ENCODE measurements at places on chromosomes 16 and 17.

DNA sequence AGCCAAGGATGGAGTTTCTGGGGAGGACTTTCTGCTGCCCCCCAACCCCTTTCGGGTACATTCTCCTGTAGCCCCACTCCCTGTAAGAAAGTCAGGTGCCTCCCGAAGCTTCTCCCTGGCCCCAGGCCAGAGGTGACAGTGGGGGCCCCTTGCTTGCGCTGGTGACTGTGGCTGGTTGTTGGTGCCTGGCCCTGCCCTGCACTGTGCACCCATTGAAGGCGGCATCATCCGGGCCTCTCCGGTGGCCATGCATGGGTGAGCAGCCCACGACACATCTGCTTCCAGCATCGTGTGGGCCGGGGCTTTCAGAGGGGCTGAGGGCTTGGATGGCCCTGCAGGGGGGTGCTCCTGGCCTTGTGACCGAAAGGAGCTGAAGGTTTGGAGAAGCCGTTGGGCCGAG, 297.0 kb downstream of the SEC14L1 start:
- DNase-seq: no peak

DNA sequence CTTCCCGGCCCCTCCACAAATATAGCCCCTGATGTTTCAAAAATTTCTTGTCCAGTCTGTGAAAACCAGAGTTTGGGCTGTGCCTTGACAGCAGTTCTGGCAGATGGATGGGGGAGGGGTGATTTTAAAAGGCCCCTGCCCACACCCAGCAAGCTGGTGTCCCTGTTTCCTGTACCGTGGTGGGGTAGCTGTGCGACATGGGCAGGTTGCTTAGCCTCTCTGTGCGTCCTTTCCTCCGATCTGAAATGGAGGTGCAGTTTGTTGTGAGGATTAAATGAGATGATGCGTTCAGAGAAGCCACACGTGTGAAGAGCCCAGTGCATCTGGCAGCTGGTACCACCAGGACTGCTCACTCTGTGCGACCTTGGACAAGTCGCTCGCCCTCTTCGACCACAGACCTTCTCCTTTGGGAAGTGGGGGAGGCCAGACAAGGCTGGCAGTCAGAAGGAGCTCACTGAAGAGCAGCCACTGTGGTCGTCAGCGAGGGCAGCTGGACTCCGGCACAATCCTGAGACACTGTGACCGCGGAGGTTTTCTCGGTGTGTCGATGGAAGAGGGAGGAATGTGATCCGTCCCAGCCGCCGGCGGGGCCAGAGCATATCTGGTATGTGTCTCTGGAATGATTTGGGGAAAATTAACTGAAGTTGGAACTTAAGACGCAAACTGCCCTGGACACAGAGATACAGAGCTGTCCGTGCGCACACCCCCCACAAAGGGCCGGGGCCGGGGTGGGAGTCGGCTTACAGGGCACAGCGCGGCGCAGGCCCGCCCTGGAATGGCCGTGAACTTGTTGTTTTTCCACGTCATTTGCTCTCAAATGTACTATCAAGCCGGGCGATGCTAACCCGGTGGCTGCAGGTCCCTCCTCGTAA, 721 bp upstream of the WFIKKN2 start:
- DNase-seq: no peak

DNA sequence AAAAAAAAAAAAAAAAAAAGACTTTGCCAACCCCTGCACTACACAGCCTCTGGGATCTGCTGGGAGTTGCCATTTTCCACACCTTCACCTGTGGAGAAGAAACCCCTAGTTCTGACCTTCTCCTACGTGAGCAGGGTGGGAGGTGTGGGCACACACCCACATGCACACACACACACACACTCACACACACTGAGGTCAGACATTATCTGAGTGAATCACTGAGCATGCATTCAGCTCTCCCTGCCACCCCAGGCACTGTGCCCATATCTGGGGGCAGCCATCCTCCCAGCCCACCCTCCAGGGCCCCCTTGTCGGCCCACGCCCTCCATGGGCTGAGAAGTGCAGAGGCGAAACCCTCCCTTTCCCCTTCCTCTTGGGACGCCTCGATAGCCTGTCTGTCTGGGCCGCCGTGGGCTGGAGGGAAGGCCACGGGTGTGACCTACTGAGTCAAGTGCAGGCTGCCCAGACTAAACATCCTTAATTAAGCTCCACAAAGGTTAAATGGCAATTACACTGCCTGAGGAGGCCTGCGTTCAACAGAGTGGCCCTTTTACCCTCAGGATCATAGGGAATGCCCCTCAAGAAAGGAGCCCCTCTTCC, 143.8 kb downstream of the C16orf95 start:
- DNase-seq: no peak

DNA sequence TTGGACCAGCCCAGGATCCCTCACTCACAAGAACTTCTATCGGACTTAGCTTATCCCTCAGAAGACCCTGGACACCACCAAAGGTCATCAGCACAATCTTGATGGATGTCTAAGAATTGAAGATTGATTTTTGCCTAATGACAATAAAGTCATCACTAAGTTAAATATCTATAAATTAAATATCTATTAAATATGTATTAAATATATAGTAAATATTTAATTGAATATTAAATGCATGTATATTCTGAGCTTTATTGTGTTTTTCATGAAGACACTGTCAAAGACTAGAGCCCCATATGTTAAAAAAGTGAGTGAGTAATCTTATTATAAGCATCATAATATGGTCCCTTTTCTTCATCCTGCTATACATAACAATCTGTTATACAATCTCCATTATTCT, 751.1 kb downstream of the KCNJ2 start:
- no peak for DNase-seq

GRCh38 chr17:82502207-82502606, 17.3 kb upstream of the FOXK2 start:
- DNase-seq: no peak

DNA sequence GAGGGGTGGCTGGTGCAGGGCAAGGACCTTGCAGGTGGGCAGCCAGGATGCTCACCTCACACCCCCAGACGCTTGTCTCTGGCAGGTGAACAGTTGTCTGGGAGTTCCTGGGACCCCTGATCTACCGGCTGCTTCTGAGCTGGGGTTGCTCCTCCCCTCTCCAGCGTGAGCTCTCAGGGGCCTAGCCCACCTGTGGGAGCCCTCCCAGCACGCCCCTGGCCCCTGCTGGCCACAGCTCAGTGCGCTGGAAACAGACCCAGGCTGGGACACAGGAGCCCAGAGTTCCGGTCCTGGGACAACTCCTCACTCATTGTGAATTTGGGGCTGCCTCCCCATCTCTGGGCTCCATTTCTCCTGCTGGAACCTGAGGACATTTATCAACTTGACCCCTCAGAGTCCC, 30.3 kb downstream of the ARHGAP23 start:
- no peak for DNase-seq

DNA sequence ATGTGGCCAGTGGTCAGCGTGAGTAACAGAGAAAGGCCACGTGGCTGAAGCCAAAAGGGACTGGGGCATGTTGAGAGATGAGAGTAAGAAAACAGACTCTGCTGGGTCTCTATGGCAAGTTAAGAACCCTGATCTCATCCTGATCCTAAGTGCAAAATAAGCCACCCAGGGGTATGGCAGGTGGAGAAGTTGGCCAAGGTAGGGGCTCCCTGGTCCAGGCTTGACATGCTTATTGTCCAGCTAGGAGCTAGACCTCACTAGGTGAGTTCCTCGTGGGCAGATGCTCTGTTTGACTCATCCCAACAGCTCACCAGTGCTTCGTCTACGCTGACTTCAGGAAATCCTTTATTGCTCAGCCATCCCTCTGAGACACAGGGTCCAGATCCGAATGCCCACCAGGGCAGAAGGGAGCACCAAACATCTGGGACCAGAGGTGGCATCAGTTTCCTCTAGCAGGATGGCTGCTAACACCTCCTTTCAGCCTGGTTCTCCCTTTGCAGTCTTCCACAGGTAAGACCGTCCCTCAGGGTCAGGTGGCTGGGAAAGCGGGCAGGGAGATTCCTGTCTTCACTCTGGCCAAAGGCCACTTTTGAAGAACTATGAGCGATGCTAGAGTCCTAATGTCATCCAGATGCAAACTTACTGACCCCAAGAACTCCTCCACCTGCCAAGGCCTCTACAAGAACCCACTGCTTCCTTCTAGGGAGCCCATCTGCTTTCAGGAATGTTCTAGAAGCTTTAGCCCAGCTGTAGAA, 99.5 kb downstream of the CDYL2 start:
- DNase-seq: no peak

- no peak for DNase-seq
Measured at GRCh38 chr17:79255926-79256585, 181.4 kb downstream of the ENGASE start.

DNA sequence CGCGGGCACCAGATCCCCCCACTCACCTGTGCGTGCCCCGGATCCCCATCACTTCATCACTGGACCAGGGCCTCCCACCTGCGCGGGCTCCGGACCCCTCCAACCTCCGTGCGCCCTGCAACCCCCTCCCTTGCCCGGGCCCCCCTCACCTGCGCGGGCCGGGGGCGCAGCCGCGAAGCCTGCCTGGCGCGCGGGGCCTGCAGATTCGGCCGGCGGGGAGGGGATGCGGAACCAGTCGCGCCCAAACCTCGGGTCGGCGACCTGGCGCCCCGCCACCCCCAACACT, 202 bp downstream of the CEP131 start:
- DNase-seq: no peak

GRCh38 chr17:72077326-72077960, 43.4 kb upstream of the SOX9 start:
- no peak for DNase-seq

- DNase-seq: peak; percentile 71
Measured at GRCh38 chr17:76700617-76701470, 9.9 kb downstream of the MXRA7 start.
